Bronchus fibroblast of lung (primary cell): ENCODE measurements at places on chromosomes 5 and 9. TPM values are rescaled to one million over a fixed set of nuclear protein-coding genes. Genes with fewer than 3 reads are reported as not detected.

Gene CDC42SE2
- total RNA-seq, result 10.0 and 12.8 TPM in 2 replicates

Gene RANBP17
- 4.0 and 4.7 TPM in 2 replicates for total RNA-seq

Gene GNA14
- total RNA-seq, result under 0.01 and 0.17 TPM in 2 replicates

Gene BTNL8
- not detected in 2 replicates for total RNA-seq

Gene NPR3
- 19.3 and 19.9 TPM in 2 replicates for total RNA-seq

Gene RPL7A
- total RNA-seq, result 2,817 and 2,965 TPM in 2 replicates

Gene GPRIN1
- total RNA-seq, result 9.2 and 9.7 TPM in 2 replicates

Gene NCS1
- 32.1 and 32.4 TPM in 2 replicates for total RNA-seq

Gene AFAP1L1
- 11.8 and 12.2 TPM in 2 replicates for total RNA-seq

Gene TSSK1B
- not detected in 2 replicates for total RNA-seq

Gene GABBR2
- 4.0 and 5.4 TPM in 2 replicates for total RNA-seq

Gene SEMA4D
- total RNA-seq, result 0.59 and 0.84 TPM in 2 replicates

Gene GPR150
- total RNA-seq, result 0.34 and 0.59 TPM in 2 replicates

Gene PCDHGA10
- 4.9 and 5.2 TPM in 2 replicates for total RNA-seq

Gene SNCAIP
- 1.3 and 3.3 TPM in 2 replicates for total RNA-seq

Gene GPX3
- 2.4 and 2.7 TPM in 2 replicates for total RNA-seq

Gene GLDC
- 0.30 and 0.34 TPM in 2 replicates for total RNA-seq

Gene NR6A1
- total RNA-seq, result 0.15 and 1.2 TPM in 2 replicates

Gene OLFML2A
- 2.8 and 4.9 TPM in 2 replicates for total RNA-seq

Gene SPACA9
- 3.3 and 3.7 TPM in 2 replicates for total RNA-seq

Gene ESM1
- 1.0 and 2.5 TPM in 2 replicates for total RNA-seq

Gene EIF4E1B
- total RNA-seq, result not detected in 2 replicates

Gene SLC34A3
- total RNA-seq, result not detected in 2 replicates

Gene SLC25A2
- total RNA-seq, result not detected in 2 replicates

Gene ARPC5L
- 27.9 and 33.6 TPM in 2 replicates for total RNA-seq

Gene GNAQ
- total RNA-seq, result 13.8 and 16.2 TPM in 2 replicates

Gene HSDL2
- total RNA-seq, result 14.3 and 14.6 TPM in 2 replicates

Gene SLC36A2
- not detected in 2 replicates for total RNA-seq

Gene HTR1A
- total RNA-seq, result not detected in 2 replicates

Gene DMGDH
- total RNA-seq, result 0.89 and 2.5 TPM in 2 replicates

Gene INSYN2B
- total RNA-seq, result 5.2 and 5.7 TPM in 2 replicates

Gene MATR3
- total RNA-seq, result 179 and 190 TPM in 2 replicates

Gene NUTM2F
- total RNA-seq, result not detected in 2 replicates

Gene EPB41L4B
- total RNA-seq, result 0.45 and 0.50 TPM in 2 replicates
